ENCODE measurements at places on chromosomes 5 and 9. TPM values are rescaled to one million over a fixed set of nuclear protein-coding genes. Genes with fewer than 3 reads are reported as not detected.

Gene SVEP1
- 0.26 TPM for total RNA-seq

Gene FOXD4L3
- not detected for total RNA-seq

Gene SMIM33
- not detected for total RNA-seq

- no peak for DNase-seq
Measured at GRCh38 chr9:110143950-110144545, 63.9 kb downstream of the C9orf152 start.

Measured in bronchial epithelial cell (primary cell).